A549 (cell line): ENCODE measurements at places on chromosomes 7 and 10. TPM values are rescaled to one million over a fixed set of nuclear protein-coding genes. Genes with fewer than 3 reads are reported as not detected.

- no peak for DNase-seq
Observed at GRCh38 chr7:43460733-43461348, 122.1 kb upstream of the STK17A start.

GRCh38 chr10:101066896-101067355 is 5.1 kb downstream of the KAZALD1 start:
- DNase-seq: no peak

DNA sequence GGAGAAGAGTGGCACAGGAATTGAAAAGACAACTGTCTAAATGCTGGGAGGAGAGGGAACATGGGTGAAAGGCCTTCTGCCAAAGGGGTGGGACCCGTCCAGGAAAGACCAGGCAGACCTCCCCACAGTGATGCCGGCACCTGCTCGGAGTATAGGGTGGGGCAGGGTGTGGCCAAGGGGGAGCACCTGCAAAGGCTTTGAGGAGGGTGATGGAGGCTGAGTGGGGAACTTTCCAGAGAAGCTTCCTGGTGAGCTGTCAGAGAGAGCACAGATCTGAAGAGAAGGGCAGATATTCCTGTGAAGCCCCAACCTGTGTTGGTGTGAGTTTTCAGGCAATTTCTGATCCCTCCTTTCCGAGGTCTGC is 263.4 kb upstream of the GRB10 start:
- DNase-seq: no peak

The NUTM2B gene
- 0.21 to 0.46 TPM (median 0.25 TPM) in 3 replicates for polyA plus RNA-seq

The TAS2R41 gene
- polyA plus RNA-seq: not detected in 3 replicates

The GJD4 gene
- polyA plus RNA-seq: 0.05 TPM in 1 of 3 replicates, not detected in the others
